ENCODE measurements at places on chromosomes 2 and 18.
A peak's percentile ranks its signal among the peaks of the same experiment; 100 is the strongest.

DNA sequence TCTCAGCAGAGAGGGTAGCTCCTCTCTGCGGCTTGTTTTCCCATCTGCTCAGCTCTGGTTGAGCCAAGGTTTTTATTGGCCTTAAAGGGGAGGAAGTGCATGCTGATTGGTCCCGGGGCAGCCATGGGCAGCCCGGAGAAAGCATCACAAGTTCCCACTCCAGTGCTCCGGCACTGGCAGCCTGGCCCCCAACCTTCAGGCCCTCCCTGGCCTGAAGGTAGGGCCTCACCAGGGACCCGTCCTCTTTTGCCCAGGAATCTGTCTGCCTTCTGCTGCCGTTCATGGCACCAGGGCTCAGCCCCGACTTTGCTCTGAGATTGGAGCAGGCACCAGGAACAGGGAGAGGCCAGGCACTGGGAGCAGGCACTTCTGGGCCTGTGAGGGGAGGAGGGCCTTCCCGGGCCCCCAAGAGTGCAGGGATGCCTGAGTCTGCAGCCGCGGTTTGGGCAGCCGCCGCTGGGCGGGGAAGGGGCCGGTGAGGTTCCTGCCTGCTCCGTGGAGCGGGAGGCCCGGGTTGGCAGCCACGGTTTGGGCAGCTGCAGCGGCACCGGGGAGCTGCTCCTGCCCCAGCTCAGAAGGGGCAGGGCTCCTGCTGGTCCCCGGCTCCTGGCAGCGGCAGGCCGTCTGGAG, 17.5 kb upstream of the ILKAP start:
- DNase-seq: no peak

- DNase-seq: no peak
Measured at GRCh38 chr18:56402872-56403516, 235.4 kb downstream of the TXNL1 start.

DNA sequence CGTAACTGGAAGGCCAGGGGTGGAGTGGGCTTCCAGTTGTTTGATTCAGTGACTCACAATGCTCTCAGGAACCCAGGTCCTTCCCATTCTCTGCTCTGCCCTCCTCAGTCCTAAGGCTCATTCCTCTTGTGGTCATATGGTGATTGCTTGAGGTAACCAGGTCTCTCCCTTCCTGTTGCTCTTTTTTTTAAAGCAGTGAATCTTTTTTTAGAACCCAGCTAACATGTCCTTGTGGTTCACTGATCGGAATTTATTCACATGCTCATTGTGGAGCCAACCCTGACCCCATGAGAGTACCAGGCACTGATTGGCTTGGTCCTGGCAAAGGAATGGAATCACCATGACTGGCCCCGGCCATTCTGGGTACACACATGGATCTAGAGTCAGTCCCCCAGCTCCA, 7.4 kb downstream of the THNSL2 start:
- no peak for DNase-seq

DNA sequence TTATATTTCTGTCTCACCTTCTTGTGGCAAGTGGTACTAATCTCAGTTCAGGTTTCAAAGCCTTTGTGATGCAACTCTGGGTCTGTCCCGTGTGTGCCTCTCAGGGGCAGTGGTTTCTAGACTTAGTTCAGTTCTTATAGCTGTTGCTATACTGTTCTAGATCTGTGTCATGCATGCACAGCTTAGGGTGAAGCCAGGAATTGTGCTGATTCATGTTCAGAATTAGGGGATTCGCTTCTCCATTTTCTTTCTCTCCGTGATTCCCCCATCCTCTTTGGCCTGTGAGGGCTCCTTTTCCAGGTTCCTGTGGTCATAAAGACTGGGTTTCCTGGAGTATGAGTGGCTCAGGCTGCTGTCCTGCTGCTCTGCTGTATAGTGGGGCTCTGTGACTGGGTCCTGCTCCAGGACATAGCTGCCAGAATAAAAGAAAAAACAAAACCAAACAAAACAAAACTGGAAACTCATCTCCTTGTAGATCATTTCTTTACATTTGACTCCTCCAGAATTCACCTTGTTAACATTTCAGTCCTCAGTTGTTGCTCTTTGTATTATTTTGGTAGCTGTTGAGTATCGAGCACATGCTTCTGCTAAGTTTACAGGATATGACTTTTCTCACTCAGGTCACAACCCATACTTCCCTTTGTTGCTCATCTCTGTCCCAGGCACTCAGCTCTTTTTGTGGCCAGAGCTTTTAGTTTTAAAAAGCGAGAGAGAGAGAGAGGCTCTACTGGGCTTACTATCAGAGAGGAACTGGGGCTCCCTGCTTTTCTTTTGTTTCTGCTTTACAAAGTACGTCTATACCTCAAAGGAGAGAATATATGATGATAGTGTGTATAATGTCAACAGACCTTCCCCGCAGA, 34.2 kb downstream of the CERS6 start:
- peak; percentile 59 for DNase-seq

DNA sequence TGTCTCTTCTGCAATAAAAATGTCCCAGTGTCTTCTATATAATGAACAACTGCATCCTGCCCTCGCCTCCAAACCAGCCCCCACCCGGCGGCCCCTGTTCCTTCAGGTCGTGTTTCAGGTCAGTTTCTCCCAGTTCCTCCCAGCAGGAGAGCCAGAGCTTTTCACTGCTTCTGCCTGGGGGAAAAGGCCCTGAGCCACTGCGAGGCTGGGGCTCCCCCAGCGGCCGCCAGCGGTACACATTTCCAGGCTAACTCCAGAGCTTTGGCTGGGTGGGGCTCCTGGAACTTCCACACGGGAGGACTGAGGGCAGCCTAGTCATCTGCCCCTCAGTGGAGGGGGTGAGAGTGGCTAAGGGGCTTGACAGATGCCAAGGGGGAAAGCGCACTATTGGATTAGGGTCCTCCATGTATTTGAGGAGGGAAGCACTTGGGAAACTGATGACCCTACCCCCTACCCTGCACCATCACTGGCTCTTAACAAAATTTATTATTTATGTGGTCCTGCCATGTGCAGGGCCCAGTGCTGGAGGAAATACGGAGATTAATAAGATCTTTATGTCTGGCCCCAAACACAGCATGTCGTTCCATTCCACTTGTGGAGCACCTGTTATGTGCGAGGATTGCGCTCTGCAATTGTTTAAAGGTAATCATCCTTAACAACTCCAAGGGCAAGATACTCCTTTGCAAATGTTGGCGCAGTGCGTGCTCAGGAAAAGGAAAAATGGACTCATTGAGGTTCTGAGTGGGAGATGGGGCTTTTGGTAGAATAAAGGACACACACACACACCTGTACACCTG, 17.3 kb upstream of the CYS1 start:
- DNase-seq: no peak

- no peak for DNase-seq
Measured at GRCh38 chr2:179561702-179562101, 297.1 kb upstream of the SESTD1 start.

- DNase-seq: peak; percentile 3
Measured at GRCh38 chr2:40244675-40245074, 207.2 kb downstream of the SLC8A1 start.

GRCh38 chr2:224982910-224983711, 59.2 kb downstream of the DOCK10 start:
- no peak for DNase-seq
